Lung microvascular endothelial cell (primary cell): ENCODE measurements at places on chromosomes 2 and 18. TPM values are rescaled to one million over a fixed set of nuclear protein-coding genes. Genes with fewer than 3 reads are reported as not detected.

Gene VAMP5
- 85.9 and 135 TPM in 2 replicates for total RNA-seq

- no peak for DNase-seq
These were observed 14.8 kb downstream of the ERBB4 start for GRCh38 chr2:212523756-212524155.

DNA sequence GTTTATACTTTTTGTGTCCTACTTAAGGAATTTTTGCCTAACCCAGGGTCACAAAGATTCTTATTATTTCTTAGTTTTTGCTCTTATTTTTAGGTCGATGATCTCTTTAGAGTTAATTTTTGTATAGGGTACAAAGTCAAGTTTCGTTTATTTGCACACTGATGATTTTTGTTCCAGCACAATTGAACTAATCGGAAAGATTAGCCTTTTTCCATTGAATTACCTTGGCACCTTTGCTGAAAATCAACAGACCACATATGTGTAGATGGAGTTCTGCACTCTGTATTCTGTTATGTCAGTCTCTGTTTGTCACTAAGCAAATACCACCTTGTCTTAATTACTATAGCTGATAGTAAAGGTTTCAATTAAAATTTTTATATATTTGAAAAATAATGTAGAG, 18.7 kb downstream of the EML4 start:
- DNase-seq, result no peak

GRCh38 chr2:88811233-88811632, 119.8 kb downstream of the RPIA start:
- peak; percentile 78 for DNase-seq

Gene OBSL1
- 13.9 and 28.6 TPM in 2 replicates for total RNA-seq

DNA sequence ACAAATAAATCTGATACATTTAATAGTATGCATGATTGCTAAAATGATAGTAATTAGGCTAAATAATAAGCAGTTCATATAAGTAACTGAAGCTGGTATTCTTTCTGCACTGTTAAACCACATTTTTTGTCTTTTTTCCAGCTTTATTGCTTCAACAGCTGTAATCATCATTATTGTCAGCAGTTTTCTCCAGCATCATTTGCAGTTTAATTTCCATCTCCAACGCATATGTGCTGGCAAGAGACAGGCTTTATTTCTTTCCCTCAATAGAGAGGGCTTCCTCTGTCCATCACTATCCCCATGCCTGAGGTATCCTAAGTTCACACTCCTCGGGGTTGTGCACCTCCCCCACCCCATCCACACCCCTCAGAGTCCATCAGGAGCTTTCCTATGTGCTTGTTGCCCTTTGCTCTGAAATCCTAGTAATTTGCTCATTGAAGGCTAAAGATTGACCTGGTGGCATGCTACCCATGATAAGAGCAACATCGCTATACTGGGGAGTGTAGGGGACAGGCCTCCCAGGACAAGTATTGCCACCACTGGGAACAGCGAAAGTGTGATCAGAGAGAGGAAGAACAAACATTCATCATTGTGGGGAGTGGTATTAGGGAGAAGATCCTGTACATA, 37.1 kb downstream of the B4GALT6 start:
- DNase-seq, result no peak

DNA sequence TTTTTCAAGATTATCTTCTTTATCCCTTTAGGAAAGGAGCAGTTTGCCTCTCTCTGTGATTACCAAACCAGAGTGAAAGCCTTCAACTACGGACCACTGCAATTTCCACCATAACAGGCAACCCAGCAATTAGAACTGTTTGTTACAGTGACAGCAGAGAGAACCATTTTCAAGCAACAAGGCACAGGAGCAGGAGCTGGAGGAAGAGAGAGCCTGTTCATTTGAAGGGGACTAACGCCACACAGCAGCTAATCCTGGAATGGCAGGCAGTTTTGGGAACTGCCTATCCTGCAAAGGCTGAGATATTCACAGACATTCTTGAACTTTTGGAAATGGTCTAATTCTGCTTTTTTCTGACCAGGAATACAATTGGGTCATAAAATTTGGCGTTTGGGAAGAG, 1541.9 kb upstream of the PIK3C3 start:
- DNase-seq, result no peak
